Hematopoietic multipotent progenitor cell treated with erythropoietin and hydrocortisone succinate and interleukin-3 and kit ligand, for 8 days (in vitro differentiated cells): ENCODE measurements at places on chromosomes 2 and 18.

- no peak for DNase-seq
Observed at GRCh38 chr2:21966139-21966538, 842.4 kb downstream of the TDRD15 start.

DNA sequence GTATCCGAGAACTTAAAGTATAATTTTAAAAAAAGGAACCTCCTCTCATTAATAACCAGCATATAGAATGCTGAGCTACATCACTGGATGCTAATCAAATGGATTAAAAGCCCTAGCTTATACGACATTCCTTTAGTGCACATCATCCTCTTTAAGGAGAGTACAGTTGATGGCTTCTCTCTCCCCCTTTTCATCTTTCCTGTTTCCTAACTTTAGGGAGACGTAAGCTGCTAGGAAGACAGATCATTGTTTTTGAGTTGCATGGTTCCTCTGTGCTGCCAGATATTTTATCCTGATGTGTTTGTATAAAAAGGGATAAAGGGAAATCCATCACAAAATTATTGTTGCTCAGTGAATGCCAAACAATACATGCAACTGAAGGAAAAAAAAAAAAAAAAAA lies 94.2 kb downstream of the SLC8A1 start:
- no peak for DNase-seq

- no peak for DNase-seq
Observed at GRCh38 chr2:212929116-212929515, 222.3 kb downstream of the IKZF2 start.

- DNase-seq = no peak
Observed at GRCh38 chr2:25460261-25460905, 118.7 kb upstream of the DNMT3A start.

GRCh38 chr18:39596221-39596620 lies 2030.6 kb upstream of the CELF4 start:
- no peak for DNase-seq

DNA sequence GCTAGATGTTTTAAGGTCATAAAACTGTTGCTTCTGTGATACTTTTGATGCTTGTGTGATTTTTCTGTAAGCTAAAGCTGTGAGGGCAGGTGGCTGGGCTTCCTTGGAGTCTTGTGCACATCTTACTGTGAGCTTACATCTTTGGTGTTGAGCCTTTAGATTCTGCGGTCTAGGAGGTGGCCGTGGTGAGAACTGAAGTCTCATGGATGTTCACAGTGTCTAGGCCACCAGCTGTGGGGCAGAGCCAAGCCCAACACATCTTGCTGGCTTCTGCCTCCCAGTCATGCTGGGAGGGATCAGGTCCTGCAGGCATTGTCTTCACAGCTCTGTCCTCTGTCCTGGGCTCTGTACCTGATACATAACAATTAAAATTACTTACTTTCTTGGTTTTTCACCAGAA lies 219.7 kb upstream of the HS6ST1 start:
- DNase-seq = peak; percentile 72

- DNase-seq = no peak
Observed at GRCh38 chr2:79770926-79771325, 258.1 kb downstream of the CTNNA2 start.

- no peak for DNase-seq
Observed at GRCh38 chr2:175815537-175815936, 186.5 kb downstream of the LNPK start.

GRCh38 chr2:70484086-70484485 lies 69.5 kb downstream of the TGFA start:
- no peak for DNase-seq

DNA sequence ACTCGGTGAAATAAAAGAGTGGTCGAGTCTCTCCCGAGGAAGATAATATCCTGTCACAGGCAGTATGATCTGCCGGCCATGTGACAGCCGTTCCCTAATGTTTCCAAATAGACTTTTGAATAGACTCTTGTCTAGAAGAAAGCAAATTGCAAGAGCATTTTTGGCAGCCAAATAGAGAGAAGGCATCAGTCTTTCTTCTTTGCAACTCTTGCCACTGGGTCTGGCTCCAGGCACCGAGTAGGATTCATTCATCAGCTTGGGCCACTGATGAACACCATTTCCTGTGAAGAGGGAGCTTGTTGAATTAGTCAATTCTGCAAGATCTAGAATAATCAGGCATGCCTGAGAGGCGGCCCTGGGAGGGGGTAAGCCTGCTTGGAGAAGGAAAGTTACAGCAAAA lies 165.6 kb downstream of the KLHL29 start:
- no peak for DNase-seq

DNA sequence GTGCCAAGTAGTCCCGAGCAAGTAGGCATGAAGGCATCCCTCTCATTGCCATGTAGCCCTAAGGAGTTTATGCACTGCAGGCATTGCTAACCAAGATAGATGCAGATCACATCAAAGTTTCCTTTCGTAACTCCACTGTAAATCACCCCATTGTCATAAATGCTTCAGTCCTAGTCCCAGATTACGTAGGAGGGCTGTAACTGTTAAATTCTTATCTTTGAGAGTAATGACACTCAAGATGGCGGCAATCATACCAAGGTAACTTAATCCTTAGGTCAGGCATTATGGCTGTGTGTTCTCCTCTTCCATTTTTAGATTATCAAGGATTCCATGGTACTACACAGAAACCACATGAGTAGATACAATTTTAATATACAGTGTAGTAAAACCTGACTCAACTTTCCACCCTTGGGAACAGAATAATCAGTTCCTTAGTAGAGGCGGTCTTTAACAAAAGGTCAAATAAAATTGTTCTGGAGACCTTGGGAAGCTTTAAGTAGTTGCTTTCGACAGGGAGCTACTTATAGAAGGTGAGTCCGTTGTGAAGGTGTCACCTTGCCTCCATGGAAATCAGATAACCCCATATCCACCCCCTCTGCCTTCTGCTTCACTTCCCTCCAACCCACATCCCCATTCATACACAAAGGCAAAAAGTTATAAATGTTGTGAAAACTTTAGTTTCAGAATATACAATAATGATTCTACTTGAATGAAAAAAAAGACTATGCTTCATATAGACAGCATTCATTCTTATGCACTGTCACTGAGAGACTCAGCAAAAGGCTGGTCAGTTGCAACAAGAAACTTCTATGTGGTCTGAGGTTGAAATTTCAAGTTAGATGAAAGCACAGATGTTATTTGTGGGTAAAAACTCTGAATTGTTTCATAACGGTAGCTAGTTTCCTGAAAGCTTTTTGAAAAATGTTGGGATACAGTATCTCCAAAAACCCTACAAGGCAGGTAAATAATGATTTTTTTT lies 64.8 kb upstream of the GALNT5 start:
- DNase-seq = no peak

DNA sequence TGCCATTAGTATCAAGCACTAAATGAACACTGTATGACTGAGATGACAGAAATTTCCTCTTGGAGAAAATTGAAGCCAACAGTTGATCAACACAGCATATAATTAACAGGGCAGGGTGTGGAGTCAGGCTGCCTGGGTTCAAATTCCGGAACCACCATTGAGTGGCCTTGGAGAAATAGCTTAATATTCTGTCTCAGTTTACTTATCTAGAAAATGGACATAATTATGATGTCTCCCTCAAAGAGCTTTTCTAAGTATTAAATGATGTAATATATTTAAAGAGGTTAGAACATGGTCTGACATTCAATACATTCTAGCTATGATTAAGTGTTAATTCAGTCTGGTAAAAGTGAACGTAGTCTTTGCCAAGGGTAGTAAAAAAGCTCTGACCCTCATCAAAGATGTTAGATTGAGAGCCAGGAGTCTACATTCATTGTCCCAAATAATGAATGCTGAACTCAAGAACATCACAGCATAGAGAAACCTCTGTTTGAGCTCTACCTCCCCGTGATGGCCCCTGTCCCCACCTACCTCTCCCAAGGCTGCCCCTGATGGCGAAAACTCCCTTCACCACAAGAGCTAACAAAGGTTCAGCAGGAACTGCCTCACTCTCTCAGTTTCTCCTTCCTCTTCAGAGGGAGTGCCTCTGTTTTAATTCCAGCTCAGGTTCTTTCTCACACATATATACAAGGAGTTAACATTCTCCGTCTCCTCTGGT lies 2.7 kb upstream of the VWA3B start:
- DNase-seq = no peak

DNA sequence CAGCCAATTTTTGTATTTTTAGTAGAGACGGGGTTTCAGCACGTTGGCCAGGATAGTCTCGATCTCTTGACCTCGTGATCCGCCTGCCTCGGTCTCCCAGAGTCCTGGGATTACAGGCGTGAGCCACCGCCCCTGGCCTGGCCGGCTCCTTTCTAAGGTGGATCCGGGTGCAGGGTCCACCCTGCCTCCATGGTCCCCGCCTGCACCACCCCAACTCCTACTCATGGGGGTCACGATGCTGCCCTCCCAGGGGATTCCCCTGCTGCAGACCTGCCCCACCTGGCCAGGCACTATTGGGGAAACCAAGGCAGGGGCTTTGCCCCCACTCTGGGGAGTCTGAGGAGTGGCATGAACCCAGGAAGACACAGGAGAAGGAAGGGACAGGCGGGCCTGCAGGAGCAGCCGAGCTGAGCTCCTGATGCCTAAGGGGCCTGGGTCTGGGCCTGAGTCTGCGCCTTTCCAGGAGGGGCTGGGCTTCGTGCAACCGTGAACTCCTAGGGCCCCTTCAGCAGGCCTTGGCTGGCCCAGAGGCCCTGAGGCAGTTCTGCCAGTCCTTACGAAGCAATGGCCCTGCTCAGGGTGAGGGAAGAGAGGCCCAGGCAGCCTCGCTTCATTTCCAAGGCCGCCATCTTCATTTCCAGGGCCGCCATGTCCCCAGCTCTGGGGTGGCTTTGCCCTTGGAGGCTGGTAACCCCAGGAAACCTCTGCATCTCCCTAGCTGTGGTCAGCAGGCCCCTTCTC lies 67.2 kb upstream of the SMAD7 start:
- DNase-seq = no peak

DNA sequence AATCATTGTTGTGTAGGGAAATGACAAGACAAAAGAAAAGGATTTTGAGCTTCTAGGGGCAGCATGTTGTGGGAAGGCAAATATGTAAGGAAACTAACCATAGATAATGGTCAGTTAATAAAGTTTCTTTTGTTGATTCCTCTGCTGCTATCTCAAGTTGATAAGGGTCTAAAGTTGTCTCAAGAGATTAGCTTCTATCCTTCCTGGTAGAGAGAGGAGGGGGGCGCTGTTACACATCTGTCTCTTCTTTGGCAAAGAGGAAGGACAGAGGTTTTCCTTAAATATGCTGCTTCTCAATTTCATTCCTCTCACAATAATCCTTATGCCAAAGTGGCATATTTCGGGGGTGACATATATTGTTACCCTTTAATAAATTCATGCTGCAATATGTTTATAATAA lies 944.0 kb downstream of the DPP10 start:
- DNase-seq = no peak

DNA sequence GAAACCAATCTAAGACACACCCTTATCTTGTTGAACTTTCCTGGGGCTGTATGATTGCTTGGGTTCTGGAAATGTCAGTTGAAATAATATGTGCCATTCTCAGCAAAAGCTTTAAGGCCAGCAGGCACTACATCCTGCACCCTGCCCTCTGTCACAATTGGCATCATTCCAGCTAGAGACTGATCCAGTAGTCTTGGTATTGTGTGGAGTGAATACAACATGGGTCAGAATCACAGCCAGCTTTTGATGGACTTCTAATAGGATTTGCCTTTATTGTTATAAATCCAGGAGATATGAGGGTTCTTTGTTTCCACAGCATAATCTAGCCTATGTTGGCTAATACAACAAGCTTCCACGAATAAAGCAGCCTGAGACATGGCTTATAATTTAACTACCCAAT lies 617.0 kb upstream of the CDH2 start:
- DNase-seq = no peak
